Mesenteric fat pad (tissue), 1 donor: ENCODE measurements at places on chromosomes 16 and 17. TPM values are rescaled to one million over a fixed set of nuclear protein-coding genes. Genes with fewer than 3 reads are reported as not detected.

The UNC13D gene
- total RNA-seq: 12.8 TPM

The KATNIP gene
- 20.5 TPM for total RNA-seq

The ZP2 gene
- total RNA-seq: not detected

The G6PC1 gene
- not detected for total RNA-seq

DNA sequence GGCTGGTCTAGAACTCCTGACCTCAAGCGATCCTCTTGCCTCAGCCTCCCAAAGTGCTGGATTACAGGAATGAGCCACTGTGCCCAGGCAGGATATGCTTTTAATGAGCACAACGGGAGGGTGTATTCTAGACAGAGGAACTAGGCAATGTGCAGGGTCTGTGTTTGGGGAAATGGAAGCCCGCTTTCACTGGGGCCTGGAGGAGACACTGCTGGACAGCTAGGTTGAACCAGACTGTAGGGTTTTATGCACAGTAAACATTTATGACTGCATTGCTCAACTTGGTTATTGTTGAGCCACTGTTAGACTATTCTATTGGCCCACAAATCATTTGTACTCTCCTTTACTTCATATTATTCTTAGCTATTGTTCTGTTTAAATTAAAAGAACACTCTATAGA lies 10.2 kb upstream of the SIAH1 start:
- DNase-seq: no peak

DNA sequence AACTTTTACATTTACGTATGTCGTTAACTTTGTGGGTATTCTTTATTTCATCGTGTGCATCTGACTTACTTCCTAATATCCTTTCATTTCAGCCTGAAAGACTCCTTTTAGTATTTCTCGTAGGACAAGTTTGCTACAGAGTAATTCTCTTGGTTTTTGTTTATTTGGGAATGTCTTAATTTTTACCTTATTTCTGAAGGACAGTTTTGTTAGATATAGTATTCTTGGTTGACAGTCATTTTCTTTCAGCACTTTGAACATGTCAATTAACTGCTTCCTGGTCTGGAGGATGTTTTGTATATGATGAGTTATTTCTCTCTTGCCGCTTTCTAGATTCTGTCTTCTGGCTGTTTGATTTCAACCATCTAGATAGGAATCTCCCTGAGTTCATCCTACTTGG lies 109.2 kb upstream of the NACA2 start:
- no peak for DNase-seq
